ENCODE measurements at places on chromosomes 12 and 14.

DNA sequence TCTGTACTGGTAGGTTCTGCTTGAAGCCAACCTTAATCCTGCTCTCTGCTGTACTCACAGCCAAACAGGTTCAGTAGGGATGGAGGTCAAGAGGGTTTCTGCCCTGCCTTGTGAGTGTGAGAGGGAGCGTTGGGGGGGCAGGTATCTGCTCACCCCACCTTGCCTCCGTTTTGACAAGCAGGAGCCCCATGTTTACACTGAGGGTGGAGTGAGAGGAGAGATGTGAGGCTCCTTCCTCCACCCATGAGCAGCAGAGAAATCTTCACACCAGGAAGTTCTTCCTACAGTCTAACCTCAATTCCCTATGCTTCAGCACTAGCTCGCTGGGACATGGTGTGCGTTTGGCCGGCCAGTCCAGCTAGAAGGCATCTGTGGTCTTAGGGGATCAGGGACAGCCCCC lies 4.2 kb downstream of the KRT80 start:
- DNase-seq: no peak

DNA sequence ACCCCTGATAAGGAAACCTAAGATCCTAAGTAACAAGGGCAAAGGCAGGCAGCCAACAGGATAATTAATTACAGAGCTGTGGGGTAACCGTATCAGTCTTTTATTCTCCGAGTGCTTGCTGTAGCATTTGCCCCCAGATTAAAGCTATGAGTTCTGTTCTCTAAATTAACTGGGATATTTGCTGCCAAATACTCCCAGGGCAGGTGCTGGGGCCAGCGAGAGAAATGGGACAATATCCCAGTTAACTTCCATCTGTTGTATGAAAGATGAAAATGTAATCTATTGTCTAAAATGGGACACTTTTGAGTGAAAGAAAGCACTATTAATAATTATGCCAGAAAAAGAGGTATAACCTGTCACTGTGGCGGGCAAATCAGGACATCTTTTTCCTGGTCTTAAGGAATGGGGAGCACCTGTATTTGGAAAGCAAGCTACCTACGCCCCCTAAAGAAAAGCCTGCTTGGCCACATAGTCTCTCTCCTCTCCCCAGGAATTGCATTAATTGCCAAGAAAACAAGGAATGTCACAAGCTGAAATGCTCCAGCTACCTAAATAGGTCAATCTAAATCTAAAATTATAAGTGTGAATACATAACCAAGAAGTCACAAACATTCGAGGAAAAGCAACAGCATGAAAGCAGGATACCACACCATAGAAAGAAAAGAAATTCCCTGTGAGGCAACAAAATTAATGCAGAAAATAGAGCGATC lies 26.7 kb upstream of the CFAP54 start:
- DNase-seq: no peak

- DNase-seq: no peak
Measured at GRCh38 chr12:117231750-117232149, 41.5 kb upstream of the FBXO21 start.

- DNase-seq: no peak
Measured at GRCh38 chr12:88946372-88946997, 366.2 kb upstream of the KITLG start.

- peak; percentile 59 for DNase-seq
Measured at GRCh38 chr14:102898776-102899515, 23.5 kb upstream of the AMN start.

GRCh38 chr12:65937161-65937641 lies 112.9 kb downstream of the HMGA2 start:
- no peak for DNase-seq

DNA sequence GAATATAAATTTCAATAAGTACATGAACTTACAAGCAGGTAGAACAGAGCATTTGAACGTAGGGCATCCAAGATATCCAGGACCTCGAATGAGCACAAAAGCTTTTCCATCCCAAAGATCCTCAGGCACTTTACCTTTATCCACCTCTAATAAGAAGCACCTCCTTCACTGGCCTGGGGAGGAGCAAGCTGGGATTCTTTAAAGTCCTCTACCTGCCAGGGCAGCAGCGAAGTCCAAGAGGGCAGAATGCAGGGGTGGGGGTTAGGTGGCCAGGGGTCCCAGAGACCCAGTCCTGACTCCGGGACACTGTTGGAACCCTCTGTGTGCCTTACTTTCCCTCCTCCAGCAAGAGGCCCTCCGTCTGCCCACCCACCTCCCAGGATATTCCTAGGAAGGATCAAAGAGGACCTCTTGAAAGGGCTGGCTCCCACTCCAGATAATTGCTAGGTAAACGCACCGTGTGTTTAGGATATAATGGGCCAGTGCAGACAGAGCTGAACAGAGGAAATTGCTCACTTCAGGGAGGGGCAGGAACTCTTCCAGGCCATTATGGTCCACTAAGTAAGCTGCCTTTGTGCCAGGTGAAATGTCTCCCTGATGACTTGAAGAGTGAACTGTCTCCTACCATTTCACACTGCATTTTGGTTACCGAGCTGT lies 68.1 kb downstream of the TTC9 start:
- no peak for DNase-seq

DNA sequence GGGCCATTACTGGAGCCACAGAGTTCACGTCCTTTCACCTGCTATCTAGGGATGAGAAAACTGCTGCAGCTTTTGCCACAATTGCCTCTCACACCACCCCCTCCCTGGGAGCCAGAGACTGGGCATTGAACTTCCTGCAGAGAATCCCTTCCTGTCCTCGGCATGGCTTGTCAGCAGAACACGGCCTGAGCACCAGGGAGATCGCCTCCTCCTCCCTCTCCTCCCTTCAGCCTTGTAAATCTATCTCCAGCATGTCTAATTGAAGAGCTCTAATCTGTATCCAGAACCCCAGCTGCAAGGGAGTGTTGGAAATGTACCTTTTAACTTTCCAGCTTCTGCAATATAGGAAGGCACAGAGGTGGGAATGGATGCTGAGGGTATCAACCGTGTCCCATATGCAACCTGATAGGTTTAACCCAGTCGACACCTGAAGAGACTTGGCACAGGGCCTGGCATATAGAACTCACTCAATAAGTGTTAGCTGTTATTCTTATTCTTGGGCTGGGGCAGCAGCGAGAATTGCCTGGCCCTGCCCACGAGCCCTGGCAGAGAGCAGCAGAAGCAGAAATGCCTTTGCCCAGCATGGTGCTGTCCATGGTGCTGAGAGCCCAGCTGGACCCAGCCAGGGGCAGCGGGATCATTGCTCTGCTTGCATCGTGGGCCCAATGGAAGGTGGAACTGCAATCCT lies 26.8 kb downstream of the TMEM63C start:
- peak; percentile 78 for DNase-seq

- DNase-seq: no peak
Measured at GRCh38 chr12:1984759-1985158, 19.5 kb downstream of the DCP1B start.

- no peak for DNase-seq
Measured at GRCh38 chr12:74917743-74918142, 291.9 kb downstream of the KCNC2 start.

GRCh38 chr14:87494010-87494409 lies 499.0 kb downstream of the GALC start:
- DNase-seq: no peak

- DNase-seq: no peak
Measured at GRCh38 chr14:86613786-86614185, 1083.8 kb downstream of the FLRT2 start.

- DNase-seq: no peak
Measured at GRCh38 chr12:2215709-2216560, 163.1 kb downstream of the CACNA1C start.

GRCh38 chr12:132154941-132155770 lies 10.9 kb downstream of the NOC4L start:
- DNase-seq: no peak

- peak; percentile 70 for DNase-seq
Measured at GRCh38 chr12:21169878-21170472, 39.0 kb downstream of the SLCO1B1 start.

- DNase-seq: no peak
Measured at GRCh38 chr12:52164624-52165023, 27.2 kb downstream of the KRT80 start.

DNA sequence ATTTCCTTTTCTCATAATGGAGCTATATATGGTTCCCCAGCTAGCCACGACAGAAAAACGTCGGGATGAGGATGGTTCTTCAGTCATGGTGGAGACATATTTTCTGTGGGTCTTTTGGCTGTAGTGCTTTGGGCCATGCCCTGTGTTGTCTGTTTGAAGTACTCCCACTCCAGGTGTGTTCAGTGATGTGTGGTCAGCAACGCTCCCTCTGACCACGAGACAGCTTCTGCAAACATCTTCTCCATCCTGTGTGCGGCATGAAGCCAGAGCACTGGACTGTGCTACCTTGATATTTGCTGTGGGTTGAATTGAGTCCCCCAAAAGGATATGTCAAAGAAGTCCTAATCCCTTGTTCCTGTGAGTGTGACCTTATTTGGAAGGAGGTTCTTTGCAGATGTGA lies 931.2 kb downstream of the NRXN3 start:
- no peak for DNase-seq

GRCh38 chr12:75979181-75979580 lies 52.4 kb downstream of the PHLDA1 start:
- no peak for DNase-seq

GRCh38 chr12:112183141-112184021 lies 58.0 kb downstream of the TRAFD1 start:
- DNase-seq: no peak

All from activated effector memory CD4-positive, alpha-beta T cell treated with anti-CD3 and anti-CD28 coated beads, Interleukin-2, amount 50 U/mL, for 16 hours (primary cell).